ENCODE measurements at places on chromosomes 2 and 18.

GRCh38 chr2:59590798-59591197 lies 962.7 kb downstream of the BCL11A start:
- no peak for DNase-seq

GRCh38 chr2:30871440-30871839 lies 64.2 kb upstream of the CAPN13 start:
- DNase-seq: no peak

DNA sequence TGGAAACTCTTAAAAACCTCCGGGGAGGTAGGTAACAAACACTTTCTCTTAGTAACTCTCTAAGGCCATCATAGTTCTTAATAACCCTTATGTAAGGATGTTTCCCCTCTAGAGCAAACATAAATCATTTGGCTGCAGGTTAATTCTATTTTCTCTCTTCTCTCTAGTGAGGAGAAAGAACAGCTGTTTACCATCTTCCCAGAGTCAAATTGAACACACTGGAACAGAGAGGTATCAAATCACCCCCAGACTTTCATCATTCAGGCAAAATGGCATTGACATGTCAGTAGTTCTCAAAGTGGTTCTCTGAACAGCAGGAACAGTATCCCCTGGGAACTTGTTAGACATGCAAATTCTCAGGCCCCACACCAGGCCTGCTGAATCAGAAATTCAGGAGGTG lies 240.7 kb downstream of the MEIS1 start:
- DNase-seq: no peak

- peak; percentile 65 for DNase-seq
These were observed 43.7 kb downstream of the HDLBP start for GRCh38 chr2:241271706-241272302.

- peak; percentile 10 for DNase-seq
These were observed 250.5 kb downstream of the HDAC4 start for GRCh38 chr2:239150125-239151011.

DNA sequence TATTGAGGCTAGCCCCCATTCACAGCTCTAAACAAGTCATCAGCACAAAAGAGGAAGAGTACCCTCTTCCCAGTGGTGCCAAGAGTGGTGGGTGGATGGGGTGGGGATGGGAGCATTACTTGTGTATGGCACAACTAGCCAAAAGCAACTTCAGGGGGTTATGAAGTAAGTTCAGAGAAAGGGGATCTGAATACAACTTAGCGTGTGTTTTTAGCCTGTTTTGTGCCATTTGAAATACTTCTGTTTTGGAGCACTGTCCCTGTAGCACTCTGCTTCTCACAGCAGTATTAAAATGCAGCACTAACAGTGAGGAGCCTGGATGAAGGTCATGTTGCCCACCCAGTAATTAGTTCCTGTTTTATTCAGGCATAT lies 113.5 kb downstream of the CRIM1 start:
- no peak for DNase-seq

DNA sequence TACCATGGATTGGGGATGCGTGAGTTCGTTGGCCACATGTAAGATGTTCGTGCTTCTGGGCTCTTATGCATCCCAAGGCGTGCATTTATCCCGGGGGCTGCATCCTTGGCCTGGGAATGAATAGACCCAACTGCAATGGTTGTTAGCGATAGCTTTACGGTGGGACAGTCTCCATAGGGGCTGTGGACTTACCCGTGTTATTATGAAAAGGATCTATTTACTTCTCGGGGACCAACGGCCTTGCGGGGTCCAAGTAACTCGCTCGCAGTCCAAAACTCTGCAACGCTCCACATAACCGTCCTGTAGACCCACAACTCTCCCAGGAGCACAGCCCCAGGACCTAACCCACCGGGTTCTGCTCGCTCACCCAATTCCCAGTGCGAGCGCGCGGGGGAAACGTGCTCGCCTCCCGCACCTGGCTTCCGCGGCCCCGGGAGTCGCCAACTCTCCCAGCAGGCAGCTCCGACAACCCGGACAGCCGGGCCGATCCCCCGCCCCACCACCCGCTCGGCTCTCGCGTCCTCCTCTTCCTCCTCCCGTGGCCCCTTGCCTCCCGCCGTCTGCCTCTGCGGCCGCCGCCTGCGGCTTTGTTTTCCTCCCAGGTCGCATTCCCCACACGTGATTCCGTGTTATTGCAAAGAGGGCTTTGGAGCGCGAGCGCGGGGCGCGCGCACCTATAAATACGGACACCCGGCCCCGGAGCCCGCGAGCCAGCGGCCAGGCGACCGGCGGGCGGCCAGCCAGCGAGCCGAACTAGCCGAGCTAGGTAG lies at the start of gene CABLES1:
Gene CABLES1, plus strand, starts transcription at position 706 of the 770 bp plus-strand sequence. CDS start 278 bp downstream, outside the sequence.
- DNase-seq: peak; percentile 20

GRCh38 chr2:198325359-198325758 lies 521.0 kb downstream of the PLCL1 start:
- DNase-seq: no peak

DNA sequence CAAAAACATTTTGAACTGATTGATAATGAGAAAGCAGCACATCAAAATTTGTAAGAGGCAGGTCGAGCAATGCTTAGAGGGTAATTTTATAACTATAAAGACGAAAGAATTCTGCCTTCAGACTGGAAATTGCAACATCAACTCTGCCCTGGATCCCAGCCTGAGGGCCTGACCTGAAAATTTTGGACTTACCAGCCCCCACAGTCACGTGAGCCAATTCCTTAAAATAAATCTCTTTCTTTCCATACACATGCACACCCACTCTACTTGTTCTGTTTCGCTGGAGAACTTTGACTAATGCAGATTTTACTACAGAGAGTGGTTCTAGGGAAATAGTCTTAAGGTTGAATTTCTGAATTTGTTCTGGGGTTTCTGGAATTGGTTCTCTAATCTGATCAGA lies 14.6 kb upstream of the ACOXL start:
- no peak for DNase-seq

- no peak for DNase-seq
These were observed 185.2 kb downstream of the SMAD2 start for GRCh38 chr18:47745227-47745626.

DNA sequence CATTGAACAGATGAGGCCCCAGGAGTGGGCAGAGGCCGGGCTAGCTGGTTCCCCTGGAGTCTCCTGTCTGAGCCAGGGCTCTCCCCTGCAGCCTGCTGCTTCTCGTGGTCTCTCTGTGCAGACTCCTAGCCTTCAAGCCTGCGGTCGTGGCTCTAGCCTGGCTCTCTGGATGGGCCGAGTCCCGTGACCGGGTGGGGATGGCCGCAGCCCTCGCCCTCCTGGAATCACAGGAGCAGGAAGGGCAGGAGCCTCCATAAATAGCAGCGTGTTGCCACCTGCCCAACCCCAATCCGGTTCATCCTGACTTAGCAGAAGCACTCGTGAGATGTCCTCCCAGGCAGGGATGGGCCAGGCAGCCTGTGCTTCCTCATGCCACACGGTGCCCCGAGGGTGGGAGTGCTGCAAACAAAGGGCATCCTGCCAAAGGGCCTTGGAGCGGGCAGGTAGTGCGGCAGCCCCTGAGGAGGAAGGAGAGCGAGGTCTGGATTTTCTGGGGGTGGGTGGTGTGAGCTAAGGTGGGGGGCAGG lies 43.9 kb downstream of the FOSL2 start:
- DNase-seq: no peak

DNA sequence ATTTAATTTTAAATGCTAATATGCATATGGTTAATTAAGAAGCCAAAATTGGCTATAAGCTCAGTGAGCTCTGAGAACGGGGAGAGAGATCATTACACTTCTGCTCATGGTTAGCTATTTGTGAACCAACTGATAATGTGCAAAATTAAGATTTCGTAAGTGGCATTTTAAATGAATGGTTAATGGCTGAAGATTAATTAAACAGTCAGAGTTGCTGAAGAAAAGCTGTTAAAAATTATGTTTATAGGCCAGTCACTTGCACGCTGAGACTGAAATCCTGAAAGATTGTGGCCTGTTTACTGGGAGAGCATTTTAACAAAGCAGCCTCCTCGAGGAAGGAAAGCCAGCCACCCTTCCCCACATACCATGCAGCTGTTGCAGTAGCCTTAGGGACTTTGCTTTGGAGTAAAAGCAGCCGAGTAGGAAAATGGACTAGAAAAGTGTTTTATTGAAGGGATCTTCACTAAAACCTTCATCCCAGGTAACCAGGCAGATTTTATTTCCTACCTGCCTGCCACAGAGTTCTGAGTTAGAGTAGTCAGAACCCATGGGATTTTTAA lies 218.8 kb upstream of the NRP2 start:
- DNase-seq: no peak
